ENCODE measurements at places on chromosomes 1 and 21.

- DNase-seq = no peak
Measured at GRCh38 chr1:221636096-221636495, 105.8 kb downstream of the DUSP10 start.

GRCh38 chr21:42681296-42682206 is 28.1 kb downstream of the PDE9A start:
- no peak for DNase-seq

- no peak for DNase-seq
Measured at GRCh38 chr1:27527223-27527889, 37.4 kb upstream of the WASF2 start.

DNA sequence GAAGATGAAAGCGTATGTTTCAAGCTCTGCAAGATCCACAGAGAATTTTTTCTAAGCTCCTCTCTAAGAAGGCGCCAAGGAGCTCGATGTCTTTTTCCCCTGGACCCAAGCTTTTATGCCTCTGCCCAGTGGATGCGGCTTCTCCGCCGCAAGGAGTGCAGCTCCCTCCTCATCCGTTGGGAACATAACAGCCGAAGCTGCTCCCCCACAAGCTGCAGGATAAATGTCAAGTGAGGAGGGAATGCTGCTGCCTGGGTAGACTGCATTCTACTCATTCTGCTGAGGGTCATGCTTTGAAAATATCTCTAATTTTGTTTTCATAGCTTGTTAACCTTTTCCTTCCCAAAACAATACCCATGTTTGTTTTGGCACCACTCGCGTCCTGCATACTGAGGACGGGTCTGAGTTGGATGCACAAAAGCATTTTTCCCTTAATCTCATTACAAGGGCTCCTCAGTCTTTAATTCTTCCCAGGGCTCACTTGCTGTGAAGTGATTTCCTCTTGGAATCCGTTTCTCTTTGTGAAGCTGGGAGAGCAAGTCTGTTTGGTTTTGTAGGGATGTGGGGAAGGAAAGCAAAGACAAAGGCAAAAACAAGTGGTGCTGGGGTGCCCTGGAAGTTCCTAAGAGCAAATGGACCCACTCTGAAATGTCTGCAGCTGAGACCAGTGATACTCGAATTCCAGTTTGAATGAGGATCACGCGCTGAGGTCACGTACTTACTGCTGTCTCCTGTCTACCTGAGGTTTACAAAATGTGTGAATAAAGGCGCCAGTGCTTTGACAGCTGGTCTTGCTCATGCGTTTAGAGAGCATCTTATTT is 134.0 kb upstream of the IRF2BP2 start:
- no peak for DNase-seq

- no peak for DNase-seq
Measured at GRCh38 chr1:154759793-154760192, 110.3 kb downstream of the KCNN3 start.

DNA sequence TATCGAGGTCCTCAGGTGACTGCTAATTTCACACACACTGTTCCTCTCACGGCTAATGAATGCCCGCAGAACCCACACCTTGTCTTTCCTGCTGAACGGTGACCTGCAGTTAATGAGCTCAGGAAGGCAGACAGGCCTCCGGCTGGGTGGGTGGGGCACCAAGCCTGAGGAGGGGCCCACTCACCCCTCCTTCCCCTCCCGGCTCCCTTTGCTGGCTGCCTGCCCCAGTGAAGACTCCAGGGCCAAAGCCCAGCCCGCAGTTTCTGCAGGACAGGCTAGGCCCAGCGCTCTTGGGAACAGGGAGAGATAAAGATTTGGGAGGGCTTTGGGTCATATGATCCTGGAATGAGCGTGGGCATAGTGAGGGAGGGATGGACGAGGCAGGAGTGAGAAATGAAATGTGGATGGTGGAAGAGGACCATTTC is 26.4 kb downstream of the FOXO6 start:
- no peak for DNase-seq

GRCh38 chr1:200150721-200151120 is 123.2 kb downstream of the NR5A2 start:
- peak; percentile 27 for DNase-seq

DNA sequence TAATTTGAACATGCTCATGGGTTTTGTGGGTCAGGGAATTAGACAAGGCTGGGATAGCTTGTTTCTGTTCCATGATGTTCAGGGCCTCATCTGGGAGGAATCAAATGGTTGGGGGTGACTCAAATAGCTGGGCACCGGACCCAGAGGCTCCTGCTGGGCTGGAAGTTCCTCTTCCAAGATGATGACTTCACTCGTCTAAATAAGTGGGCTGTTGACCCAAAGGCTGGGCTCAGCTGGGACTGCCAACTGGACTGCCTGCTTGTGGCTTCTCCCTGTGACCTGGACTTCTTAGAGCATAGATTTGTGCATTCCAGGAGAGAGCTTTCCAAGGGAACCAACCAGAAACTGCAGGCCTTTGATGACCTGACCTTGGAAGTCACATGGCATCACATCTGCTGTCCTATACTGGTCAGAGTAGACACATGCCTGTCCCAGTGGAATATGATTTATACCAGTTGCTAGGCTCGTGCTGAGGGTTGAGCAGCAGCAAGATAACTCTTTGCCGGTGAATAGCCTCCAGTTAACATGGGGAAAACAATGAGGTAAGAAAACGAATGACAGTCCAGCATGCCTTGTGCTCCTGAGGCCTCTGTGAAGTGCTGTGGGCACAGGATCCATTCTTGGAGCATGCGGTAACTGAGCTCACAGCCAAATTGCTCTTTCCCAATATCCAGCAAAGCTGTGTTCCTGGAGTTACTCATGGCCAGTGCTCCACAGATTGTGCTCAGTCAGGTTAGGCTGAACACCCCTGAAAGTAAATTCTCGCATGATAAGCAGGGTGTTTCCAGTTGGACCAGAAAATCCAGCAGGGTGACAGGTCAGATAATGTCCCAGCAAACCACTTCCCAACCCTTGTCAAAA is 272.9 kb upstream of the TMEM51 start:
- peak; percentile 60 for DNase-seq

- DNase-seq = no peak
Measured at GRCh38 chr21:44305691-44306090, 5.8 kb downstream of the PFKL start.

DNA sequence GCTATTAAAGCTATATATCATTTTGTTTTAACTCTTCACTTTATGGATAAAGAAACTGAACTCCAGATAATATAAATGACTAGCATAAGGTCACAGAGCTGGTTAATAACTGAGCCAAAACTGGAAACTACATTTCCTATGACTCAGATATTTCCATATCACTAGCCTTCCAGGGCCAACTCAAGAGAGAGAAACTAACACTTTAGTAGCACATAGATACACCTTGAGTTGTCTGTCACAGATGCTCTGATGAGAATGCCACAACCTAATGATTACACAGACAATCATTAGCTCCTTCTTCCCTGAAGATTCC is 40.7 kb downstream of the NME7 start:
- DNase-seq = no peak

DNA sequence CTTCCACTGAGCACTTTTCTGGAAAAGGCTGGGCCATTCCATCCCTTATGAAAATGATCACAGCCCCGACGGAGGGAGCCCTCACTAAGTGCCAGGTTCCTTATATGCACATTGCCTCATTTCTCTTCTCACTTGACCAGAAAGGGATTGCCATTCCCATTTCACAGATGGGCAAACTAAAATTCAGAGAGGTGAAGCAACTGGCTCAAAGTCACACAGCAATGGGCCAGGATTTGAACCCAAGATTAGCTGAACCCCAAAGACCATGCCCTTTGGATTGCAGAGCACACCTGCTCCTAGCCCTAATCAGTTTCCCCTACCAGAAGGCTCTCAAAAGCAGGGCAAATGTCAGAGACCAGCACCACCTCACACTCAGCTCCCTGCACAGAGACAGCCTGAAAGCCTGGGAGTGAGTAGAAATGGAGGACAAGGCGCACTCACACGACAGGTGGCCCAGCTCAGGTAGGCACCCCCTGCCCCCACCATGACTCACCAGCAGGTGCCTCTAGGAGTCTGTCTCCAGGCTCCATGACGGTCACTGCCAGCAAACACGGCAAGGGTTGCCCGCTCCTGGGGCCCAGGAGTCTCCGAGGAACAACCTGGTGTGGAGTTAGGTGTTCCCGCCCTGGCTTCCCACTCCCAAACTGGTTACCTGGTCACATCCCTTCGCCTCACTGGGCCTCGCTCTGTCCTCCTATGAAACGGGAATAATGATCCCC is 21.7 kb downstream of the SDC3 start:
- DNase-seq = no peak
